ENCODE measurements at places on chromosomes 6 and 20. TPM values are rescaled to one million over a fixed set of nuclear protein-coding genes. Genes with fewer than 3 reads are reported as not detected.

Gene MOXD1
- 1.4 TPM for total RNA-seq

GRCh38 chr6:168102315-168102985, 23.4 kb upstream of the FRMD1 start:
- 0 out of 2 replicates have a peak overlapping the region, but pooled peaks have one; percentile 50 for H3K4me3 ChIP-seq
- DNase-seq = no peak
- H3K27ac ChIP-seq = no peak overlapping the region
- peaks cover 2% of the 10 kb centered on the region for H3K4me1 ChIP-seq

- H3K27ac ChIP-seq = no peak overlapping the region
- no peak for DNase-seq
- H3K27me3 ChIP-seq = no peaks in the 10 kb centered on the region
- H3K4me3 ChIP-seq = no peak overlapping the region
- peaks cover 2% of the 10 kb centered on the region for H3K4me1 ChIP-seq
Measured at GRCh38 chr6:169094552-169094950, 159.1 kb downstream of the THBS2 start.

GRCh38 chr6:25053875-25054371, 118.2 kb upstream of the RIPOR2 start:
- H3K4me1 ChIP-seq = no peaks in the 10 kb centered on the region
- H3K27me3 ChIP-seq = no peaks in the 10 kb centered on the region
- H3K4me3 ChIP-seq = no peak overlapping the region
- H3K27ac ChIP-seq = no peak overlapping the region

- no peaks in the 10 kb centered on the region for H3K27me3 ChIP-seq
- H3K4me1 ChIP-seq = peaks cover 5% of the 10 kb centered on the region
- no peak overlapping the region for H3K4me3 ChIP-seq
- H3K36me3 ChIP-seq = no peaks in the 10 kb centered on the region
Measured at GRCh38 chr6:90780141-90780540, 193.3 kb upstream of the MAP3K7 start.

GRCh38 chr6:124780623-124781022, 181.6 kb upstream of the RNF217 start:
- H3K4me1 ChIP-seq = no peaks in the 10 kb centered on the region
- H3K27me3 ChIP-seq = no peaks in the 10 kb centered on the region
- H3K27ac ChIP-seq = no peak overlapping the region
- H3K4me3 ChIP-seq = no peak overlapping the region
- no peaks in the 10 kb centered on the region for H3K36me3 ChIP-seq

- H3K36me3 ChIP-seq = no peaks in the 10 kb centered on the region
- no peak overlapping the region for H3K27ac ChIP-seq
- no peaks in the 10 kb centered on the region for H3K27me3 ChIP-seq
- H3K4me1 ChIP-seq = no peaks in the 10 kb centered on the region
- peak; percentile 61 for DNase-seq
Measured at GRCh38 chr6:99241905-99242534, 107.5 kb downstream of the FAXC start.

- H3K27me3 ChIP-seq = no peaks in the 10 kb centered on the region
- H3K36me3 ChIP-seq = no peaks in the 10 kb centered on the region
- no peaks in the 10 kb centered on the region for H3K4me1 ChIP-seq
- H3K4me3 ChIP-seq = no peak overlapping the region
- H3K27ac ChIP-seq = no peak overlapping the region
Measured at GRCh38 chr6:116941727-116942126, 64.7 kb downstream of the RFX6 start.

Gene PHACTR3
- total RNA-seq = not detected

- no peaks in the 10 kb centered on the region for H3K4me1 ChIP-seq
- no peaks in the 10 kb centered on the region for H3K36me3 ChIP-seq
- H3K27me3 ChIP-seq = no peaks in the 10 kb centered on the region
- H3K4me3 ChIP-seq = no peak overlapping the region
- H3K27ac ChIP-seq = no peak overlapping the region
Measured at GRCh38 chr6:124590001-124590400, 372.2 kb upstream of the RNF217 start.

- no peak for DNase-seq
- no peaks in the 10 kb centered on the region for H3K27me3 ChIP-seq
- H3K36me3 ChIP-seq = peaks cover 8% of the 10 kb centered on the region
- no peaks in the 10 kb centered on the region for H3K4me1 ChIP-seq
- no peak overlapping the region for H3K4me3 ChIP-seq
Measured at GRCh38 chr20:61980647-61981583, 84.8 kb downstream of the TAF4 start.

Gene SYCP2
- 0.69 TPM for total RNA-seq

- no peak for DNase-seq
- no peaks in the 10 kb centered on the region for H3K4me1 ChIP-seq
- no peak overlapping the region for H3K4me3 ChIP-seq
Measured at GRCh38 chr20:50472693-50473664, 37.2 kb upstream of the PTPN1 start.

Gene TSPO2
- not detected for total RNA-seq

DNA sequence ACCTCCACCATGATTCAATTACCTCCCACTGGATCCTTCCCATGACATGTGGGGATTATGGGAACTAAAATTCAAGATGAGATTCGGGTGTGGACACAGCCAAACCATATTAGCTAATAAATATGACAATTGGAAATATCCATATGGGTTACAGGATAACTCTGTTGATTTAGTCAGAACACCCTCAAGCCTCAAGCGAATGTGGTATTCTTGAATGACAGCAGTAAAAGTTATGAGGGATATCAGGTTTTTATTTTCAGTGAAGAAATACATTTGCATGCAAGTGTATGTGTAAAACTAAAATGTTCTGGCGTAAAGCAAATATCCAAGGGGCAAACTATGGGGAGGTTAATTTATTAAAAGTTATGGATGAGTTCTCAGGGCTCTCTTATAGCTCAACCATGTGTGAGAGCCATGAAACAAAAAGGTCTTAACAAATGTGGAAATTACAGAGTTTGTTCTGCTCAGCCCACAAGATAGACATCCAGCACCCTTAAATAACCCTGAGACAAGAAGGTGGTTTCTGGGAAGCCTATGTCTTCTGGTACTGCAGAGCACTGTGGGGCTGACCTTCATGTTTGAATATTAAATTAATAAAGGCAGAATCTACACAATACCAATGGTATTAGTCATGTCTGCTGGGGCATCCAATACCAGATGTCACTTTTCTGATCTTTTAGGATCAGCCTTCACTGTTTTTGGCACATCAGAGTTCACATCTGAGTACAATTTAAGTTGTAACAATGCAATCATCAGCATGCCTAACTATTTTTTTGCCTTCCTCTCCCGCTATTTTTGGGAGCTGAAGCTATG, 370.5 kb upstream of the RSPO3 start:
- no peaks in the 10 kb centered on the region for H3K36me3 ChIP-seq

Gene PREP
- total RNA-seq = 70.0 TPM

GRCh38 chr6:156952401-156952800, 175.2 kb downstream of the ARID1B start:
- no peaks in the 10 kb centered on the region for H3K36me3 ChIP-seq
- no peak overlapping the region for H3K4me3 ChIP-seq
- H3K27ac ChIP-seq = no peak overlapping the region
- peaks cover 11% of the 10 kb centered on the region for H3K4me1 ChIP-seq

DNA sequence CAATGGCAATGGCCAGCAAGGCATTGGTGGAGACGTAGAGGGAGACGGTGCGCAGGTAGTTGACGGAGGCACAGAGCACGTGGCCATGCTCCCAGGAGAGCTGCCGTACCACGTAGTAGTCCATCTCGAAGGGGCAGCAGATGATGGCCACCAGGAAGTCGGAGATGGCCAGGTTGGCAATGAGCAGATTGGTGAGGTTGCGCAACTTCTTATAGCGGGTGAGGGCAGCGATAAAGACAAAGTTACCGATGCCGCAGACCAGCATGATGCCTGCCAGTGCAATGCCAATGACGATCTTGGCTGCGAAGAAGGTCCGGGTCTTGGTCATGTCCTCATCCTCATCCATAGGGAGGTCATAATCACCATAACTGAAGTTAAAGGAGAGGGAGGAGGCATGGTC, 2.8 kb downstream of the PROKR2 start:
- no peak for DNase-seq
- peaks cover 28% of the 10 kb centered on the region for H3K27me3 ChIP-seq
- no peak overlapping the region for H3K27ac ChIP-seq
- no peaks in the 10 kb centered on the region for H3K36me3 ChIP-seq
- H3K4me3 ChIP-seq = no peak overlapping the region

Gene LRRN4
- 0.61 TPM for total RNA-seq

GRCh38 chr6:4554645-4555044, 221.6 kb upstream of the CDYL start:
- H3K27ac ChIP-seq = no peak overlapping the region
- no peaks in the 10 kb centered on the region for H3K4me1 ChIP-seq
- no peak for DNase-seq
- H3K4me3 ChIP-seq = no peak overlapping the region
- no peaks in the 10 kb centered on the region for H3K36me3 ChIP-seq

Gene PAK5
- 0.44 TPM for total RNA-seq

DNA sequence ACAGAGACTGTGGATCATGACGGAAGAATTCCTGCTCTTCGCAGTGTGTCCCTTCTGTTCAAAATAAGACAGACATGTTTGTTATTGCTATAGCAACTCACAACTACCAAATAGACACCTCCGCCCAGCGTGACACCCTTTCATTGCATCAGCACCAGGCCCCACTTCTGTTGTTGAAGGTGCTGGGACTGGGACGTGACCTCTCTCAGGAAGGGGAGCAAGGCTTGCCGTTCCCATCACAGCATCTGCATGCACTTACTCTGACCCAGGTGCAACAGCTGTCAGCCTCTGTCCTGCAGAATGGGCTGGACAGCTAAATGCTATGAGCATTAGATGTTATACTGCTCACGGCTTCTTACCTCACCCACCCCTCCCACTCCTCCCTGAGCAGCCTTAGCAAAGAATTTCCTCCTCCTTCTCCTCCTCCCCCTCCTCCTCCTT, 94.1 kb downstream of the DACT2 start:
- no peaks in the 10 kb centered on the region for H3K27me3 ChIP-seq
- DNase-seq = no peak
- H3K4me3 ChIP-seq = no peak overlapping the region
- 0 out of 2 replicates have a peak overlapping the region, but pooled peaks have one; percentile 35 for H3K27ac ChIP-seq

DNA sequence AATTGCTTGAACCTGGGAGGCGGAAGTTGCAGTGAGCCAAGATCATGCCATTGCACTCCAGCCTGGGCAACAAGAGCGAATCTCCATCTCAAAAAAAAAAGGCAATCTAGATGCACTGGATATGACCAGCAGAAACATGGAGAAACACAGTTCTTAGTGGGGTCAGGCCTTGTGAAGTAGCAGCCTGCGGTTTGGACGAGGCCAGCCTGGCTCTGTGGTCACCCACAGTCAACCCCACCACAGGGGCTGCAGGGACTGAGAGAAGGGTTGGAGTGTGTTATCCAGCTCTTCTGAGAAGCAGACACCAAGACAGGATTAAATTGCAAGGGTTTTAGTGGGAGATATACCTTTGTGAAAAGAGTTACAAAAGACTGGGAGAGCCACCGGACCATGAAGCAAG, 194.3 kb upstream of the PROKR2 start:
- no peak overlapping the region for H3K4me3 ChIP-seq
- no peaks in the 10 kb centered on the region for H3K4me1 ChIP-seq
- H3K27me3 ChIP-seq = no peaks in the 10 kb centered on the region
- H3K27ac ChIP-seq = no peak overlapping the region
- no peak for DNase-seq

Gene SLC22A23
- total RNA-seq = 38.4 TPM

GRCh38 chr20:62482146-62482809, 6.5 kb upstream of the GATA5 start:
- peak overlapping the region; percentile 14 for H3K4me3 ChIP-seq
- H3K4me1 ChIP-seq = peaks cover 42% of the 10 kb centered on the region
- H3K36me3 ChIP-seq = no peaks in the 10 kb centered on the region
- no peak overlapping the region for H3K27ac ChIP-seq
- no peak for DNase-seq
- H3K27me3 ChIP-seq = peaks cover 77% of the 10 kb centered on the region

Measured in H1 (cell line).